Activated effector memory CD4-positive, alpha-beta T cell treated with anti-CD3 and anti-CD28 coated beads, Interleukin-2, amount 50 U/mL, for 16 hours (primary cell): ENCODE measurements at places on chromosomes 2 and 18.

DNA sequence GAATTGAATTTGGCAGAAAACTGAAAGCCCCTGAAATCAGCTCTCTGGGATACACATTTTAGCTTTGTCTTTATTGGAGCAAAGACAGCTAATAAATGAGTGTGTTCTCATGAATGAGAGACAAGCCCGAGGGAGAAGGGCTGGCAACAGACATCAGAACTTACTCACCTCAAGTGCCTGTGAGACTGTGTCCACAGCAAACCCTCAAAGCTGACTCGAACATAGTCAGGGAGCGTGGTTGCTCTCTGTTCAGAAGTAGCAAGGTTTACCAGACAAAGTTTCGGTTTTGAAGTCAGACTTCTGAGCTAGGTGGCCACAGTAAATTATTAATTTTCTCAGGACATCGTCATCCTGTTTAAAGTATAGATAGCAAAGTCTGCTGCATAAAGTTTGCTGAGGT, 207.9 kb downstream of the CMPK2 start:
- no peak for DNase-seq

GRCh38 chr2:185807351-185807750, 68.7 kb downstream of the FSIP2 start:
- DNase-seq: no peak

GRCh38 chr18:45060102-45060501, 379.4 kb downstream of the SETBP1 start:
- DNase-seq: no peak

GRCh38 chr2:57908736-57909161, 137.9 kb upstream of the VRK2 start:
- no peak for DNase-seq

- DNase-seq: no peak
These were observed 100.5 kb upstream of the UNC80 start for GRCh38 chr2:209671020-209671680.
